ENCODE measurements at places on chromosomes 6 and 20.

GRCh38 chr6:138520463-138520862 is 21.2 kb upstream of the NHSL1 start:
- DNase-seq = no peak

DNA sequence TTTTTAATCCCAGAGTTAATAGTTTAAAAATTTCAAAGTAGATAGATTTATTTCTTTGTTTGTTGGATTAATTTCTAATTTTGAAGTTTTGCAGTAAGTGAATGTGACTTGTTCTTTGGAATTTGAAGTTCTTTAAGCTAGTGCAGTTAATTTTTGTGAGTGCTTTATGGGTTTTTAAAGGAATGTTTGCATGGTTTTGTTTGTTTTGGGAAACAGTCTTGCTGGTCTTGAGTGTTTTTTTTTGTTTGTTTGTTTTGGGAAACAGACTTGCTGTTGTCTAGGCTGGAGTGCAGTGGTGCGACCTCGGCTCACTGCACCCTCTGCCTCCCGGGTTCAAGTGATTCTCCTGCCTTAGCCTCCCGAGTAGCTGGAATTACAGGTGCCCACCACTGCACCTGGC is 9.5 kb downstream of the PANK2 start:
- no peak for DNase-seq

- no peak for DNase-seq
These were observed 1014.4 kb upstream of the CITED2 start for GRCh38 chr6:140388815-140389214.

- no peak for DNase-seq
These were observed 200.0 kb downstream of the ADGRG6 start for GRCh38 chr6:142501795-142502194.

GRCh38 chr20:19735446-19735845 is 22.6 kb upstream of the RIN2 start:
- no peak for DNase-seq

- DNase-seq = no peak
These were observed 36.2 kb downstream of the JAG1 start for GRCh38 chr20:10637563-10637962.

- DNase-seq = no peak
These were observed 19.3 kb downstream of the FAXC start for GRCh38 chr6:99330159-99330558.
